GM18507 (cell line): ENCODE measurements at places on chromosomes 3 and 15.

DNA sequence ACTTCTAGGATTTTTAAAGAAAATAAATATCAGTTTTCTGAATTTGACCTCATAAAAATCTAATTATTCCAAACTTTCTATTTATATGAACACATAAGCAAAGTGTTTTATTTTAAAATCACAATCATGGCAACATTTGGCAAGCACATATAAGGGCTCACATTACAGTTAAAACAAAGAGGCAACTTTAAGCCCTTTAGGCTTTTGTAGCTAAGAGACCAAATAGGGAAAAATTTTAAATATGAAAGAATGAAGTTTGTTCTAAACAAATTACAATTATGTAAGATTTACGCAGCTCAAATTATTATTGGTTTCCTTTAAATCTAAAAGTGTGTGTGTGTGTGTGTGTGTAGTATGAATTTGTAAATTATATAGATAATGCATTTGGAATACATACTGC, 267.0 kb downstream of the ZIC4 start:
- no peak for DNase-seq

DNA sequence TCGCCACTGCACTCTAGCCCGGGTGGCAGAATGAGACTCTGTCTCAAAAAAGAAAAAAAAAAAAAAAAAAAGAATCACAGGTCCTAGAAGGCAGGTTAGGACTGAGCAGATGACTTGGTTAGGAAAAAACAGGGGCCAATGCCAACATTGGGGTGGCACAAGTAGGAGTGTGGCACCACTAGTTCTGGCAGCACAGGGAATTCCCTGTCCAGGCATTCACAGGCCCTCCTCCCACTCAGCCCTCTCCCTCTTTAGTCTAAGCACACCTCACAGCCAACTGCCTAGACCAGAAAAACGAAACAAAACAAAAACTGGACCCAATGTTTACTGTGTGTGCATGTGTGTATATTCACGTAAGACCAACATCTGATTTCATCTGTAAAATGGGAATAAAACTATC, 10.5 kb downstream of the THOC7 start:
- DNase-seq = no peak

DNA sequence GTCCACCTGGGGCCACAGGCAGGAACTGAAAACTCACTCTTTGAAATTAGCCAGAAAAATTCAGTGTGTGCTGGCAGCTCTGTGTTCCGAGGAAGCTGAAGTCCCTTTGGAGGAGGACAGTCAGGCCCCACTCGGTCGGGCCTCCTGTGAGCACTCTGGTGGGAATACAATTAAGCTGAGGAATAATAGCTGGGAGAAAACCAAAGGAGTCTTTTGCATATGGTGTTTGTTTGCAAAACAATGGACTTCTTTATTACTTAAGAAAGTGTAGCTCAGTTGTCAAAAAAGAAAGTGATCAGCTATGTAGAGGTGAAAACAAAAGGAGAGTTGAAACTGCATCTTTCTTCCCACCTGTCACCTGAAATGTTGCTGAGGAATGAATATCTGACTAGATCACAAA, 202.5 kb downstream of the MEIS2 start:
- DNase-seq = no peak

GRCh38 chr15:75591655-75592364, 12.7 kb upstream of the PTPN9 start:
- no peak for DNase-seq

DNA sequence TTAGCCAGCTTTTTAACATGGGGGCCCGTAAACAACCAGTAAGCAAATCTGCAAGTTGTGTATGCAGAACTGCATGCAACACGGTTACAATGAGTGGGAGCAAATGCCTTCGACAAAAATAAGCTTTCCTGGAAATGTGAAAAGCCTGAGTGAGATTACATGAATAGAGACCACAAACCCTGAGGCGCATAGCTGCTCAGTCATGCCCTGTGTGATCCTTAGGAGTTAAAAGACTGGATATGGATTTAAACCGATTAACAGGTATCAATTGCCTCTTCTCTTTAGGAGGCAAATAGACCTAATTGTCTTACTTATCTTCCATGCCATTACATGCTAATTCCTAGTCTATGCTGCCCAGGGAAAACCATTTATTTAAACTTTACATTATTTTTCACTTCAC, 810.3 kb downstream of the ROBO1 start:
- no peak for DNase-seq

GRCh38 chr3:179146911-179147513, 1.1 kb upstream of the PIK3CA start:
- peak; percentile 11 for DNase-seq

DNA sequence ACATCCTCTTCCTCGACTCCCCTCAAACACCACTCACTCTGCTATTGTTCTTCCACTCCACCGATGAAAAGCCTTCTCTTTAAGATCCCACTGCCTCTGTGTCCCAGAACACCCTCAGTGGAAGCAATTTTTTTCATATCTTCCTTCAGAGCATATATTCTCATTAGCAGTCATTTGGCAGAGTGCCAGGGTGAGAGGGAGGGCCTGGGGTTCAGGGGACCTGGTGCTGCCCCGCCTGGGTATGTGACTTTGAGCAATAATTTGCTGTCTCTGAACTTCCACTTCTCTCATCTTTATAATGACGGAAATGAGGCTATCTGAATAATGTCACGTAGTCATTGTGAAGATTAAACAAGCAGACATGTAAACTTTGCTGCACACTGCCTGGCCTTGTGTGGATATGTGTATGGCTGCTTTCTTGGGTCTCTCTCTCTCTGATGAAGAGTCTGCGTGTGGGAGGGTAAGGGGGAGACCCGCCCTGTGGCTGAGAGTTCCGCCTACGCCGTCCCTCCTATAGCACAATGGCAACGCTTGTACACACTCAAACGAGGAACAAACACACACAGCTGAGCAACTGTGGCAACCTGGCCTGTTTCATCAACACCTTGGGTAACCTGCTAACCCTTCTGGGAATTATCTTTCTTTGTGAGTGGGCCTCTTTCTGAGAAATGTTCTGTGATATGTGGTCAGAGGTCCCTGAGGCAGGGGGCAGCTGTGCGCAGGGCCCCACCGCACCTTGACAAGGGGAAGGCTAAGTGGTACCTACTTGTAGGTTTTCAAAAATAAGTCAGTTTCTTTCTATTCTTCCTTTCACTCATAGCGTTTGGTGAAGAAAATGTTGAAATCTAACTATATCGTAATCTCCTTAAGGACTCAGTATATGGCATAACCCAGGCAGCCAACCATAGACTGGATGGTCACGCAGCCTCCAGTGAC, 369.8 kb downstream of the SV2B start:
- DNase-seq = no peak

DNA sequence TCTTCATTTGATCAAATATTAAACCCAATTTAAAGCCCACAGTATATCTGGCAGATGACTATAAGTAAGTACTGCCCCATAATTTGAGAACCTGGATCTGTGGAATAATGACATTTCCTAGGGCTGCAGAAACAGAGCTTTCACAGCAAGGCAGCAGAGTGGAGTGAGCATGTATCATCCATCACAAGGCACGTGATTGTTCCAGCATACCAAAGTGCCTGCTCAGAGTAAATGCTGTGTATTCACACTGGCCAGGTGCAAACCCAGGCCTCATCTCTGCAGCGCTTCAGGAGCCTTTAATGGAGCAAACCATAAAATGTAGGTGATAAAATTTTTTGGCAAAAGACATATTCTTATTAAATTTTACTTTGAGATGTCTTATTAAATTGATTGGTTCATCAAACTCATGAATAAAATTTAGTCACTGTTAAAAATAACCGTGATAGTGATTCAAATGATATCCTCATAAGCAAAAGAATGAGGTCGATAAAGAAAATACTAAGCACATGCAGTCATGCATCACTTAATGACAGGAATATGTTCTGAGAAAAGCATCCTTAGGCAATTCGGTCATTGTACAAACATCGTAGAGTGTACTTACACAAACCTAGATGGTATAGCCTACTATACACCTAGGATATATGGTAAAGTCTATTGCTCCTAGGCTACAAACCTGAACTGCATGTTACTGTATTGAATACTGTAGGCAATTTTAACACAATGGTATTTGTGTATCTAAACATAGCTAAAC, 99.3 kb upstream of the SLC24A5 start:
- no peak for DNase-seq

- DNase-seq = no peak
Measured at GRCh38 chr15:95733931-95734330, 596.6 kb upstream of the NR2F2 start.

- DNase-seq = no peak
Measured at GRCh38 chr3:45626096-45626887, 31.7 kb downstream of the LIMD1 start.

- DNase-seq = no peak
Measured at GRCh38 chr3:179512378-179512777, 50.3 kb upstream of the ACTL6A start.

- DNase-seq = no peak
Measured at GRCh38 chr3:172364374-172365027, 83.8 kb downstream of the GHSR start.

DNA sequence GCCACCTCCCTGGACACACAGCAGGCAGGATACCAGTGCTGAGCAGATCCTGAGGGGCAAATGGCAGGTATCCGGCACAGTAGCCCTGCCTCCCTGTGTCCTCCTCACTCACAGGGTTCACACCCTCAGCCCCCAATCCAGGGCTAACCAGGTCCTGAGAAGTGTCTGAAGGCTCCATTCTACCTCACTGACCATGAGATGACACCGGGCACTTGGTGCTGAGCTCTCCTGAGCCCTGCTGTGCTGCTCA, 115.4 kb upstream of the ATP2B2 start:
- DNase-seq = no peak

DNA sequence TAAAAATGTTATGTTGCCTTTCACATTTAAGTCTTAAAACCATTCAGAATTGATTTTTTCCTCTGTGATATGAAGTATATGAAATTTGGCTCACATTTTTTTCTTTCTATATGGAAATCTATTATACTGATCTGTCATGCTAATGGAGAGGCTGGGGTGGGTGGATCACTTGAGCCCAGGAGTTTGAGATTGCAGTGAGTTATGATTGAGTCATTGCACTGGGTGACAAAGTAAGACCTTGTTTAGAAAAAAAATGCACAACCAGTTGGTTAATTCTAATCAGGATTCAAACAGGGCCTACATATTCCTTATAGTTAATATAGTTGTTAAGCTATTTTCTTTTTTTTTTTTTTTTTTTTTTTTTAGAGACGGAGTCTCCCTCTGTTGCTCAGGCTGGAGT, 230.5 kb downstream of the MFSD1 start:
- no peak for DNase-seq

GRCh38 chr15:38658431-38658830, 93.8 kb upstream of the RASGRP1 start:
- DNase-seq = no peak

GRCh38 chr3:188506446-188506845, 352.5 kb downstream of the LPP start:
- no peak for DNase-seq

GRCh38 chr3:142945023-142945422, 18.5 kb downstream of the PAQR9 start:
- DNase-seq = no peak

- DNase-seq = no peak
Measured at GRCh38 chr3:194270627-194271459, 80.3 kb downstream of the CPN2 start.

DNA sequence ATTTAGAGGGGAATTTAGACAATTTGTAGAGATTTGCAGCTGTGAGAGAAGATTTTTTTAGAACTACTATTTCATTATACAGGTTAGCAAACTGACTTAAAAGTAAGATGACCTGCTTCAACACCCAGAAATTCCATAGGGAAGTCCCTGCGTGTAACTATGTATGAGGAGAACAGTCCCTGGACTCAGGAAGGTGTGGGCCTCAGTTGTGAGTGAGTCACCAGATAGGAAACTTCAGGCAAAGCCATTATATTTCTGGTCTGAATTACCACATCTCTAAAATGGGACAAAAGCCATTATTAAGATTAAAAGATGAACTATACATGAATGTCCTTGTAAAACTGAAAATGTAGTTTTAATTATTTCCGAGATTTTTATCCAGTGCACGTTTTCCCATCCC, 488.3 kb upstream of the GOLIM4 start:
- DNase-seq = no peak

GRCh38 chr3:18237251-18238005, 187.7 kb downstream of the SATB1 start:
- DNase-seq = no peak

DNA sequence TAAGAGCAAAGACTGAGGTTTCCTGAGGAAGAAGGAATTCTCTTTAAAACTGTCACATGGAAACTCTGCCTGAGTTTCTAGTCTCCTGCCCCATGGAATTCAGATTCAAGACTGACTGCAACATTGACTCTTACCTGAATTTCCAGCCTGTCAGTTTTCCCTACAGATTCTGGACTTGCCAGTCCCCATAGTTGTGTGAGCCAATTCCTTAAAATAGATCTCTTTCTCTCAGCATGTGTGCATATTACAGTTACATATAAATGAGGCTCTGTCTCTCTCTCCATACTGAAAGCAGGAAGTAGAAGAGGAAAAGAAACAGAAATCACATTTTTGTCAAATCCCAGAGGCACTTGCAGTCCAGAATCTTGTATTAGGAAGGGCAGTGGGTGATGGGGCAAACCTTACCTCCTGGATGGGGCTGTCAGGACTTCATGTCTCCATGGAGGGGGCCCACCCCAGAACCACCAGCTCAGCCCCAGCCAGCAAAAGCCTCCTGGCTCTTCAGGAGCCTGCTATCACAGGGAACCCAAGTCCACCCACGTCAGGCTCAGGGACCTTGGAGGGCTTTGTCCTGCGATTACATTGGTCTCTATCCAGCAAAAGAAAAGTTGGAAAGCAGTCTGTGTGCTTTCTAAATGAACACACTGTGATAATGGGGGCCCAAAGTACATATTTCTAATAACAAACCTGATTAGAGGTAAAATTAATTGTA, 18.8 kb upstream of the GOLGA8J start:
- DNase-seq = no peak

GRCh38 chr3:61832375-61833229, 271.2 kb downstream of the PTPRG start:
- no peak for DNase-seq

DNA sequence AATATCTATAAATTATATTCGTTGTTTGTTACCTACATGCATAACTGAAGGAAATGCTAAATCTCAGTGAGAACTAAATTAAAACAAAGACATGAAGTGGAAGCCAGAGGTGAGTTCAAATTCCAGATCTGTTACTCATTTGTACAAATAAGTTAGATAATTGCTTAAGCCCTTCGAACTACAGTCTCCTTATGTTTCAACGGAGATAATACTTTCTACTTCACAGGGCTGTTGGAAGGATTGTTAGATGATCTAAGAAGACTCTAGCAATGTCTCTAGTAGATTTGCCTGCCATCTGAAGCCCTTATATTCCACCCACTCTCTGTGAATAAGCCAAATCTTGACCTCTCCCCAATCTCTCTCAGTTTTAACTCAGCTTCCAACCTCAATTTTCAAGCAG, 125.8 kb downstream of the P2RY1 start:
- DNase-seq = no peak

GRCh38 chr3:135503760-135504686, 461.5 kb upstream of the PPP2R3A start:
- peak; percentile 37 for DNase-seq

GRCh38 chr3:59185591-59186369, 136.0 kb upstream of the CFAP20DC start:
- no peak for DNase-seq

DNA sequence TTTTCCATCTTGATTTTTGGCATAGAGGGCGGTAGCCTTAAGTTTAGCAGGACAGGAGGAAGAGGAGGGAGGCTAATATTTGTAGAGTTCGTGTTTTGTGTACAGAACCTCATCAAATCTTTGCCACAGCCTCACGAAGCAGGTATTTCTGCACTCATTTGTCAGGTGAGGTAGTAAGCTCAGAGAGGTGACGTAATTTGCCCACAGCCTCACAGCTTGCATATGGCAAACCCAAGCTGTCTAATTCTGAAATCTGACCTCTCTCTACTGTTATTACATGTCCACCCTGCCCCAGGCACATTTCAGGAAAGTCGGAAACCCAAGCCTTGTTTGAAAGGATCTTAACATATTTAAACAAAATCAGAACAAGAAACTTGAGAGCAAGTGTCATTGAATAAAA, 91.1 kb upstream of the TPM1 start:
- no peak for DNase-seq
